ENCODE measurements at places on chromosomes 2 and 18.

DNA sequence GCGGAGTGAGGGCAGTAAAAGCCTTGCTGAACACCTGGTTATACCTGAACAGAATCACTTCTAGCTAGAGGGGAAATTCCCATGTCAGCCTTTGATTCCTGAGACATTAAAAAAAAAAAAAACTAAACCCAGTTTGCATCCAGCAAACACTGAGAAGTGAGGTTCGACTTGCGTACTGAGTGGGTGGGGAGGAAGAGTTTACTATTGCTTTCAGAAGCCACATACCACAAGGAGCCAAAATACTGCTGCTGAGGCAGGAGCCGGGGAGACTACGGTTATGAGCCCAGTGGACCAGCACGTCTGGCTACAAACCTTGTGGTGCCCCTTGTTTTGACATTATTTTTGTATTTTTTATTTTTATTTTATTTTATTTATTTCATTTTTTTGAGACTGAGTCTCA is 2.7 kb downstream of the COLEC11 start:
- DNase-seq, result no peak

GRCh38 chr2:188607501-188607900 is 315.8 kb downstream of the GULP1 start:
- no peak for DNase-seq

GRCh38 chr2:27703638-27704341 is 40.1 kb downstream of the SLC4A1AP start:
- DNase-seq, result peak; percentile 89

- DNase-seq, result peak; percentile 12
Observed at GRCh38 chr2:153416071-153416470, 62.5 kb downstream of the RPRM start.

DNA sequence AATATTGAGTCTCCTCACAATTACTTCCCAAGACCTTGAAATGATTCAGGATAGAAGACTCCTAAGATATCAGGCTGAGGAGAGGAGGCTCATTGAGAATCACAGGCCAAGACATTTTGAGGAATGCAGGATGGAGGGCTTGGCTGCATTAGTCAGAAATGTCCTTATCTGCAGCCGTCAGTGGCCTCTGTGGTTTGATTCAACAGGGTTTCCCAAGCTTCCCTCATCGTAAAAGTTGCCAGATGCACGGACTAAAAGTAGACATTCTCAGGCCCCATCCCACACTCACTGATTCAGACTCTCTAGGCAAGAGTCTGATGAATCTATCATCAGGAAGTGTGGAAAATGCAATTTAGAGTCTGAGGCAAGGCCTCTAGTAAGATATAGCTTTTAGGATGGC is 34.0 kb upstream of the TMEM178A start:
- DNase-seq, result peak; percentile 80

DNA sequence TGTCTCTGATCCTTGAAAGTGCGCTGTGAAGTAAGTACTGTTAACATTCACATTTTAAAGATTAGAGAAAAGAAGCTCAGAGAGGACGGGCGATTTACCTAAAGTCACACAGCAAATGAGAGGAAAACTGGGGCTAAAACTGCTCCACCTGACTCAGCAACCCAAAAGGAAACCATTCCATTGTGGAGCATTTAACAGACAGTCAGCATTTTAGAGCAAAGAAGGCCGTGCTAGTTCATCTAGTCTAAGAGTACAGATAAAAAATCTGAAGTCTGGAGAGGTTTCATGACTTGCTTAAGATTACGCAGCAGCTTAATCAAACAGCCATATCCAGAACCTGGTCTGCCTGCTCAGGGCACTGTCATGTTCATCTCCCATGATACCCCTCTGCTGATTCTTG is 19.9 kb upstream of the KCNF1 start:
- no peak for DNase-seq

DNA sequence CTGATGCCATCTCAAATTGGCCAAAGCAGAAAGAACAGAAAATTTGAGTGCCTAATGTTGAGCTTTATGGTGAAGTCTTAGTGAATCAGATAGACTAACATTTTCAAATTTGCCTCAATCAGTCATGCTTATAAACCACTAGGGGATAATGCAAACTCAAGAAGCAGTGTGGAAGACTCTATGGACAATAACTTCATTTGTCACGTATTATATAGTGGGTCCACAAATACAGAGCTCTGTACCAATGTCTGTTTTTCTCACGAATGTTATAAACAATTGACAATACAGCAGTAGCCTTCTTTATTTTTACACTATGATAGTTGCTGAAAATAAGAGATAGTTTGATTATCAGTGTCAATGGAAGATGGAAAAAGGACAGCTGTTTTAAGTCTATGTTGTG is 190.8 kb upstream of the SLC8A1 start:
- no peak for DNase-seq

- peak; percentile 38 for DNase-seq
Observed at GRCh38 chr2:218648088-218648786, 11.2 kb downstream of the ZNF142 start.

GRCh38 chr2:217489145-217489960 is 513.4 kb downstream of the TNS1 start:
- peak; percentile 69 for DNase-seq

GRCh38 chr2:63132020-63132419 is 81.4 kb downstream of the OTX1 start:
- DNase-seq, result no peak

DNA sequence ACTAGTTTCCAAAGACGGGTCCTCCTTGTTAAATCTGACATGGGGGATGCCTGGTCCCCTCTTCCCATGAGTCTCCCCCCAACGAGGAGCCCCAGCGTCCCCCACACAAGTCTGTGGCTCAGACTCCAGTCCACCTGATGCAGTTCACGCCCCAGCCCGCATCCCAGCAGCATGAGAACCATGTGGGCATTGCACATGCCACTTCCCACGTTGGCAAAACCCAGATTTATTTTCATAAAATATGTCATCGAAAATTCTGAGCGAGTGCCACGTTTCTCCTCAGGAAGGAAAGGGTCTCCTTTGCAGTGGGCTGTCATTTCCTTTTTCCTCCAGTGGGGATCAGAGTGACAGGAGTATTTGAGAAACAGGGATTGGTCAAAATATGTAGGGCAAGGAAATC is 45.7 kb upstream of the TPO start:
- no peak for DNase-seq

GRCh38 chr2:118850168-118850900 is 2.9 kb upstream of the EN1 start:
- DNase-seq, result no peak

DNA sequence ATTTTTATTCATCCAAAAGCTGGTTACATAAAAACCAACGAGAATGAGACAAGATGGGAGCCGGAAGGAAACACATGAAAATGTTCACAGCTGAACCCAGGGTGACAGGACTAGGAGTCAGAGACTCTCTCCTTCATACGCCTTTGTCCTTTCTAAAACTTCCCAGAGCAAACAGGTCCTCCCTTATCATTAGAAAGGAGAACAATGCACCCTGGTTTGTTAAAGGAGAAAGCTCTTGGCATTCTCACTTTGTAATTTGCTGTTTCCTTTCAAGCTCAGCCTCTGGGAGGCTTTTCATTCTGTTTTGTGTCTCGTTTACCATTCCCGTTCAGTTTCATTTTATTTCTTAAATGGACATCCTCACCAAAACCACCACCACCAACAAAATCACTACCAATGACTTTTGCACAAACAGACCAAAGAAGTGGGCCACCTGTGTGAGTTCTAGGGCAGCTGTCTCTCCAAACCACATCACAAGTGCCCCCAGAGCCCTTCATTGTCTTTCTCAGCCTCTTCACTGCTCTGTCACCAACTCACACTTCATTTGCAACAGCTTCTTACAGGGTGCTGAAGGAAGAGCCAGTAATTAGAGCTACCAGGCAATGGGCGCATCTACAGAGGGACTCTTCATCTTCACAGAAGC is 105.3 kb downstream of the HDAC4 start:
- DNase-seq, result no peak

- DNase-seq, result peak; percentile 81
Observed at GRCh38 chr2:37886745-37887144, 38.3 kb upstream of the RMDN2 start.

DNA sequence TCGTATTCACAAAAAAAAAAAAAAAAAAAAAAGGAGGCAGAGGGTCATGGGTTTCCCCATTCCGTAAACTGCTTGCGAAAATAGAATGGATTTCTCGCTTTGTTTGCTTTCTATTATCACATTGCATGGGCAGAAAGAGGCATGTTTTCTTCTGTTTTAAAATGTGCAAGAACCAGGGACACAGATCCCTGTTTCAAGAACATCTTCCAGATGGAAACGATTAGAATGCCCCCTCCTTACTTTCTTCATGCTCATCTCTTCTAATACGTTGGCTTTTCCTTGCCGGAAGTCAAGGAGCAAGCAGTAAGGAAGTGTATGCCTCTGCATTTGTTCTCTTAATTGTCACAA is 51.0 kb upstream of the ZNF516 start:
- no peak for DNase-seq

GRCh38 chr18:10912790-10913545 is 236.4 kb downstream of the PIEZO2 start:
- DNase-seq, result peak; percentile 88

GRCh38 chr2:148764815-148765214 is 110.2 kb upstream of the KIF5C start:
- DNase-seq, result no peak

DNA sequence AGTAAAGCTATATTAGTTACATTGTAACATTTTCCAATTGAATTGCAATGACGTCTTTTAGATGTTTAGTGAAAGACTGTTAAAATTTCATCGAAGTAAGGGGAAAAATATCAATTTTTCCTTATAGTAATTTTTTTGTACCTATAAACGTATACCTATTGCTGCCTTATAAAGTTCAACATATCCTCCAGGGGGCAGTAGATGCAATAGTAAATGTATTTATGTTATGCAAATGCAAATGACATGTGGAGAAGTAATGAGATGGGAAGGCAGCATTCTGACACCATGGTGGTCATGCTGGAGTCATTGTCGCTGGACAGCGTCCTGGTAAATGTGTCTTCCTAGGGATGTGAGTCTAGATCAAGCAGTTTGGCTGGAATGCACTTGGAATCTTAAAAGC is 38.7 kb downstream of the MSTN start:
- DNase-seq, result peak; percentile 4

- DNase-seq, result no peak
Observed at GRCh38 chr2:37637190-37637860, 34.1 kb downstream of the CDC42EP3 start.

DNA sequence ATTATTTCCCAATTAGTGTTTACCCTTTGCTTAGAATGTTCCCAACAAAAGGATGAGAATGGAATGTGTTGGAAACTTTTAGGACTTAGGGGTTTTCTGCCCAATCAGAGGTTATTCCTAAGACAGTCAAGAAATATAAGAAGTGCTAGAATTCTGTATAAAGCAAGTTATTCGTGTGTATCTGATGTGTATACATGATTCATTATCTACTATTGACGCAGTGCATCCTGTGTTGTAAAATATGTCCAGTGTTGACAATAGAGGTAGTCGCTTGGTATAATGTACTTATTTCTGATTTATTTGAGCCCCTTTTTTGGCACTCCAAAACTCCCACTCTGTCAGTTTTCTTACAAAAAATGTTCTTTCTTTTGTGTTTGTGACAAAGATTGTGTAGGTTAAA is 881 bp downstream of the PIKFYVE start:
- no peak for DNase-seq

- DNase-seq, result no peak
Observed at GRCh38 chr2:36271266-36271665, 84.3 kb upstream of the CRIM1 start.

GRCh38 chr2:63734510-63734909 is 107.2 kb upstream of the UGP2 start:
- no peak for DNase-seq

DNA sequence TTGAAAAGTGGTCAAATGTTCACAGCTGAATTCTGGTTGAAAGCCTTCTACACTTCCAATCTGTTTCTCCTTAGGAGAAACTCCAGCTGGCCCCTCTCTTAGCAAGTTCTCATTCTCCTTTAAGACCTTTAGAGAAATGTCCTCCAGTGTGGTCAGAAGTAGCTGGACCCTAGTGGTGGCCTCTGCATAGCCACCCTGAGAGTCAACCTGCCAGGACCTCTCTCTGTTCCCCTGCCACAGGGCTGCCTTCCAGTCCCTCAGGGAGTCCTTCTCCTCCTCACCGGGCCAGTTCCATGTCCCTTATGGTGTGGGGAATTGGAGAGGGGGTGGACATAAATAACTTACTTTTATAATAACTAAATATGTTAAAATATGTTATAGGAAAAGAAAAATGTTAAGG is 200.9 kb upstream of the PKDCC start:
- DNase-seq, result no peak
